IPS DF 19.7 (cell line): ENCODE measurements at places on chromosomes 2 and 18.
A peak's percentile ranks its signal among the peaks of the same experiment; 100 is the strongest.

GRCh38 chr18:44321868-44322590 is 358.7 kb upstream of the SETBP1 start:
- no peak for DNase-seq

DNA sequence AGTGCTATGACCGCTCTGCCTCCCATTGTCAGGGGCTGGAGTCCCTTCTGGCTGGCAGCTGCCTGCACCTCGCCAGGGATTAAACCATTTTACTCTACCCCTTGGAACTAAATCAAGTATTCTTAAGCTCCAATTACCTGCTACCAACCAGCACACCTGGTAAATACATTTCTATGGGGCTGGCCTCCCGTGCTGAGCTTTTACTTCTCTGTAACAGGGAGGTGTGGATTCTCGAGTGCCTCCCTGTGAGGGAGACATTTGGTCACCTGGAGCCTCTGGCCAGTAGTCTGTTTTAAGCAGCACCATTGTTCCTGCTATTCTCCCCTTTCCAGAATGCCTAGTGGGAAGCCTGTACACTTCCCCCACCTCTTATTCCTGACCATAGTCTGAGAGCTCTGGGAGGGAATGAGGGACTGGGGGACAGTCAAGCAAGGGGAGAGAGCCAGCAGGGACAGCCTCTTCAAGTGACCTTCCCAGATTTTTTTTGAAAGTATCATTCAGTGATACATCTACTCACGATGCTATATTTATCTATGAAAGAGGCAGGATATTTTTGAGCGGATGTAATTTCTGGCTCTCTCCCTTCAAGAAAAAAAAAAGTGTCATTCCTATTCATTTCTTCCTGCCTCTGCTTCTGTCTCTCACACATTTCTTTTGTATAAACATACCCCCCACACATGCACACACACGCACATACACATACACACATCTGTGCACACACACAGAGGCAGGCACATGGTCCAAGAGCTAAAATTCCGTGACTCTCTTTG is 112.8 kb downstream of the CAPN13 start:
- DNase-seq: no peak

DNA sequence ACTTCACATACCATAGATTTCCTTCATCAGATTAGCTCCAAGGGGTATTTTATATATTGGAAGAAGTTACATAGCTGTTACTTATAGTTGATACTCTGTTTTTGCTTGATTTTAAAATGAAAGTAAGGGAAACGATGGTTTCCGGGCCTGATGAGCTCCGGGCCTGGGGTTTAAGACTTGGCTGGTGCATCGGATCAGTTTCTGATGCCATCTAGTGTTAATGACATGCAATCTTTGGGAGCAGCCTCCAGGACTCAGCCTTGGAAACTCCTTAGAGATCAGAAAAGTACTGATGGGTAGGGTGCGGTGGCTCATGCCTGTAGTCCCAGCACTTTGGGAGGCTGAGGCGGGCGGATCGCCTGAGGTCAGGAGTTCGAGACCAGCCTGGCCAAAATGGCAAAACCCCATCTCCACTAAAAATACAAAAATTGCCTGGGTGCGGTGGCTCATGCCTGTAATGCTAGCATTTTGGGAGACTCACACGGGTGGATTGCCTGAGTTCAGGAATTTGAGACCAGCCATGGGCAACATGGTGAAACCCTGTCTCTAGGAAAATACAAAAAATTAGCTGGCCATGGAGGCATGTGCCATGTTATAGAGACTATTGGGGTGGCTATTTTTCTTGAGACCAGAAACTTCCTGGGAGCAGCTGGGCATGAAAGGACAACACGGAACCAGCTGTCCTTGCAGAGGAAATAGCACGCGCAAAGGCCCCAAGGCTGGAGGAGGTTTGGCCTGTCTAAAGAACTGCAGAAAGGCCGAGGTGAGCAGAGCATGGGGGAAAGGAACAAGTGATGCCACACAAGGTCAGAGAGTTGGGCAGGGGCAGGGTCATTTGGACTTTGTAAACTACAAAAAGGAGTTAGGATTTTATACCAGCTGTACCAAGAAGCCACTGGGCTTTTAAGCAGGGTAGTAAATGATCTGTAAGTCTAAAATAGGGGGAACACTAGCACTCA is 46.9 kb upstream of the CNOT11 start:
- DNase-seq: peak; percentile 59

- no peak for DNase-seq
Observed at GRCh38 chr18:75429975-75430374, 2.5 kb upstream of the SMIM21 start.

DNA sequence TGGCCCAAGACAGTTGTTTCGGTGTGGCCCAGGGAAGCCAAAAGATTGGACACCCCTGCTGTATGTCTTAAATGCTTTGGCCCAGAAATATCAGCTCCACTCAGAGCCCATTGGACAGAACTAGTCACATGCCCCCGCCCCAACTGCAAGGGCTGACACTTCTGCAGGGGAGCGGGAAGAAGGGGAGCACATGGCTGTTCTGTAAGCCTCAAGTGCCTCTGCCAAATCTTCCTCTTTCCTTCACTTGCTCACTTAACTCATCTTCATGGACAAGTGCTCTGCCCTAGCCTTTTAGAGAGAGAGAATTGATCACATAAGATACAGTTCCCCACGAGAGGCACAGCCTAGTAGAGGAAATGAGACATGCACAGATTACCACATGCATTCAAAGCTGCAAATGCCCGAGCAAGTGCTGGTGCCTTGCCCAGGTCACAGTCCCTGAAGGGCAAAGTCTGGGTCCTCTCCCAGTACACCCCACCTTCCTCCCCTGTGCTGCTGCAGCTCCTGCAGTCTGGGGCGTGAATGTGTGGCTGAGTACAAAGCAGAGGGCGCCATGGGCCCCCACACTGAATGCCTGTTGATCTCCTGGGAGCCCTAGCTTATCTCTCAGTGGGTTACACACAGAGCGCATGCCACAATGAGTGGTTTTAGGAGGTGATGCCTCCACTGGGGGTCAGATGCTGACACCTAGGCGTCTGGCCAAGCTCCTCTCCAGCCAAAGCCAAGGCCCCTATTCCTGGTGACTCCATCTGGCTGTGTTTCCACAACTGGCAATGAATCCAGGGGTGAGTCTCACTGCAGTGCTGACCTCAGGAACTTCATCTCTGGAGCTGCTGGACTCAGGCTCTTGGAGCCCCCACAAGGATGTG is 135.3 kb downstream of the CTIF start:
- DNase-seq: no peak

GRCh38 chr2:173984866-173985604 is 19.9 kb upstream of the SP3 start:
- no peak for DNase-seq

DNA sequence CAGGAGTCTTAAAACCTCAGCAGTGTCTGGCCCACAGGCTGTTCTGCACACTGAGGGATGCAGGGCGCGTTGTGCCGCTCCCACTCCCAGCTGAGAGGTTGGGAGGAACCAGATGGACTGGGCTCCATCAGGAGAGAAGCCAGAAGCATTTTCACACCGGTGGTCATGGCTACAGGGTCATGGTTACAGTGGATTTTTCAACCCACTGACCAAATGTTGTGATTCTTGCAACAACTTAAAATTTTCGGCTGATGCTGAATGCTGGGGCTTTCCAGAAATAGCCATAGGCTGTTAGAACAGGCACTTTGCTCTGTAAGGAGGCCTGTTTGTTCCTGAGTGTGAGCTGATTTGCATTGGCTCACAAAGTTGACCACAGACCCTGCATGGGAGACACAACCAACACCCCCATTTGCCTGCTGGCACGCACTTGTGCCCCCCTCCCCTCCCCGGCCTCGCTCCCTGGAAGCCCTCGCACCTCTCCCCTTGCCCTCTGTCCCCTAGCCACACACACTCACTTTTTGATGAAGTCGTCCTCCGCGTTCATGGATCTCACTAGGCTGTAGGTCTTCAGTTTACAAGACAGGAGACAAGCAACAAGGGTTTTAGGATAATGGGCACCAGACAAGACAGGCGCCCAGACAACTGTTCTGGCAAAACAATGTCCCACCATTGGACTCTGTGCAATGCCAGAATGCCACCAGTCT is 3.4 kb downstream of the LPIN1 start:
- no peak for DNase-seq

- DNase-seq: no peak
Observed at GRCh38 chr2:1556776-1557466, 143.7 kb downstream of the TPO start.

DNA sequence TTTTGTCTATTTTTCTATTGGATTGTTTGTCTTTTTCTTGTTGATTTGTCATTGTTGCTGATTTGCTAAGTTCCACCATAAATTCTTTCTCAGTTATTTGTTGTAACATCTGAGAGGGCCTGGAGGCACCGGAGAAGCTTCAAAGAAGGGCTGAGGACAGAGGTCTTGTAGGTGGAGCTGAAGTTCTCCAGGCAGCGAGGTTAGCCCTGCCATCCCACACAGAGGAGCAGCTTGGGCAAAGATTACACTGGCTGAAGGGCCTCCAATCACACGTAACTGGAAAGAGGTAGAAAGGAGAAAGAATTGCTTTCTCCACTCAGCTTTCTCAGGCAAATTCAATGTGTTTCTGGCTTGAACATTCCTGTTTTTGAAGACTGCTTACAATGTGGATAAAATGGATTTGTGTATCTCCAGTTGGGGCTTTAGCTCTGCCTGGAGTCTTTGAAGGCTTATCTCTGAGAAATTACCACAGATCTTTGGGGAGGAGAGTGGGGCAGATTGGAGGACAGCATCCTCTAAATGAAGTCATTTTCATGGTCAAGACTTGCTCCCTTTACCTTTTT is 21.1 kb upstream of the EMILIN2 start:
- no peak for DNase-seq

GRCh38 chr2:160110674-160111239 is 48.3 kb upstream of the PLA2R1 start:
- no peak for DNase-seq
